Tongue (tissue), 3 donors: ENCODE measurements at places on chromosomes 7 and 10.

DNA sequence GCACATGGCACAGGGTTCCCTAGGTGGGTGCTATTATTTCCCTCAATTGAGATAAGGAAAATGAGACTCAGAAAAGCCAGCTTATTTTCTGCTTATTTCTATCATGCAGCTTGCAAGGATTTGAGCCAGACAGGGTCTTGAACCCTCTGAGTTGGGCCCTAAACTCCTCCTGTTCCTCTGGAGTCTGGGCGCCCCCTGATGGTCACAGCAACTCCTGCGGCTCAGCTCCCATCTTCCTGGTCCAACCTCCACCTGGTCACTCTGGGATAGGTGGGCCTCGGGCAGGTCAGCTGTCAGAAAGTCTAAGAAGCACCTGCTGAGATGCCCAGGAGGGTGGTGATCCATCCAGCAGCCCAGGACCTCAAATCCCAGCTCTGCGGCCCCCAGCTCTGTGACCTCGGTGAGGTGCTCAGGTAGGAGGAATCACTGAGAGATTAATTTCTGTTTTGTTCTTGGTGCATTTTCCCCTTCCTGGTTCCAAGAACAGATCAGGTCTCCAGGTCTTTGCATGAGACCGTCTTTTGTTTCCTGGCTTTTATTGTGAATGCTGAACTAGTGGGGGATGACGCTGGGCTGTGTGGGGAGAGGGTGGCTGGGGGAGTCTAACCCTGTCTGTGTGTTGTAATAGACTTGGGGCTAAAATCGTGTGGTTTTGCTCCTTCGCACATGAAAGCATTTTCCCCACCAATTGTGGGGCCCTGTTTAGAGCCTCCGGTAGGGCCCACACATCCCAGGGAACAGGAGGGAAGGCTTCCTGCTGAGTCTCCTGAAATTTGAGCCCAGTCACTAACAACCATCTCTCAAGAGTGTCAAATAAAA is 32.8 kb downstream of the TMEM130 start:
- DNase-seq = peak; percentile 60

DNA sequence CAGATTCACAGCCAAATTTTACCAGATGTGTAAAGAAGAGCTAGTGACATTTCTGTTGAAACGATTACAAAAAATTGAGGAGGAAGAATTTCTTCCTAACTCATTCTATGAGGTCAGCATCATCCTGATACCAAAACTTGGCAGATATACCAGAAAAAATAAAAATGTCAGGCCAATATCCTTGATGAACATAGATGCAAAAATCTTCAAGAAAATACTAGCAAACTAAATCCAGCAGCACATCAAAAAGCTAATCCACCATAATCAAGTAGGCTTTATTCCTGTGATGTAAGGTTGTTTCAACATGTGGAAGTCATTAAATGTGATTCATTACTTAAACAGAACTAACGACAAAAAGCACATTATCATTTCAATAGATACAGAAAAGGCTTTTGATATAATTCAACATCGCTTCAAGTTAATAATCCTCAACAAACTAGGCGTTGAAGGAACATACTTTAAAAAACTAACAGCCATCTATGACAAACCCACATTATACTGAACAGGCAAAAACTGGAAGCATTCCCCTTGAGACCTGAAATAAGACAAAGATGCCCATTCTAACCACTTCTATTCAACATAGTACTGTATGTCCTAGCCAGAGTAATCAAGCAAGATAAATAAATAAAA is 807.7 kb upstream of the ZWINT start:
- DNase-seq = peak; percentile 17

GRCh38 chr7:43834463-43835251 is 34.7 kb downstream of the MRPS24 start:
- peak; percentile 7 for DNase-seq

- DNase-seq = no peak
These were observed 233.0 kb downstream of the PTN start for GRCh38 chr7:137110535-137110934.

GRCh38 chr7:73418113-73418703 is 15.4 kb upstream of the FZD9 start:
- no peak for DNase-seq

- DNase-seq = no peak
These were observed 33.3 kb upstream of the AP5Z1 start for GRCh38 chr7:4742051-4742573.

- DNase-seq = no peak
These were observed 36.3 kb downstream of the CCM2 start for GRCh38 chr7:45036317-45036716.

DNA sequence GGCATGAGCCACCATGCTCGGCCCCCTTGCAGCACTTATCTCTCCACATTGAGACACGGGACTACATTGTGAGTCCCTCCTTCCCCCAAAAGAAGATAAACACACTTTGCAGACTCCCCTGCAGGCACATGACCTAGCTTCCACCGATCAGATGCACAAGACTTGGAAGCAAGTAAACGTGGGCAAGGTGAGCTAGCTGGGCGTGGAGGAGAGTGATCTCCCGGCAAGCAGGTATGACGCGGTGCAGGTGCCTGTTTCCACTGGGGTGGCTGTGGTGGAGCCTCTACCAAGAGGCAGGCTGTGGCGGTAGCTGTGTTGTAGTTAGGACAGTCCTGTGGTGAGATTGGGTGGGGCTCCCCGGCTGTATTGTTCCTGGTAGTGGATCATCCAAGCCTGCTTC is 7.7 kb upstream of the COMTD1 start:
- DNase-seq = no peak

- DNase-seq = peak; percentile 15
These were observed 261.9 kb downstream of the ARL4A start for GRCh38 chr7:12949060-12949931.

GRCh38 chr10:44390585-44391072 is 5.7 kb upstream of the CXCL12 start:
- DNase-seq = no peak

DNA sequence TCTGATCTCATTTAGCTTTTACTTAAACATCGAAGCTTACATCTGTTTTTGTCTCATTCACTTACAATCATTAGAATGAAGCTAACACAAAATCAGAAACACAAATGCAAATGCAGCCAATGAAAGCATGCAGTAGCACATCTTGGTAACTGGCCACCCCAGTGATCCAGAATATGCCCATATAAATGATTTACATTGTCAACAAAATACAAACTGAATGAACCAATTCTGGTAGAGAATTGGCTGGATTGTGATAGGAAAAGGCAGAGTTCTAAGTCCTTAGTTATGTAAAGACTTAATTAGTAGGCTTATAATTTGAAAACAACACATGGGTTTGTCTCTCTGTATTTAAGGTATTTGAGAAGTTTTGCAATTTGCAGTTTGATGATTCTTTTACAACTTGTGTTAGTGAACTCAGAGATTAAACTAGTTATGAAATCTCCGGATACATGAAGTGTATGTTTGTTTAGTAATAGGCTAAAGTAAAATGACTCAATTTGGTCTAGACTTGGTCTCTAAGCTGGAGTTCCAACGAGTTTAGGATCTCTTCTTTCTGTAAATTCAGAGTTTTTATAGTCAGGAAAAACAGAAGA is 21.2 kb downstream of the TECTB start:
- no peak for DNase-seq

- no peak for DNase-seq
These were observed 136.9 kb upstream of the GPR26 start for GRCh38 chr10:123529146-123529760.

- peak; percentile 42 for DNase-seq
These were observed 43.3 kb upstream of the FMC1 start for GRCh38 chr7:139297795-139298194.

DNA sequence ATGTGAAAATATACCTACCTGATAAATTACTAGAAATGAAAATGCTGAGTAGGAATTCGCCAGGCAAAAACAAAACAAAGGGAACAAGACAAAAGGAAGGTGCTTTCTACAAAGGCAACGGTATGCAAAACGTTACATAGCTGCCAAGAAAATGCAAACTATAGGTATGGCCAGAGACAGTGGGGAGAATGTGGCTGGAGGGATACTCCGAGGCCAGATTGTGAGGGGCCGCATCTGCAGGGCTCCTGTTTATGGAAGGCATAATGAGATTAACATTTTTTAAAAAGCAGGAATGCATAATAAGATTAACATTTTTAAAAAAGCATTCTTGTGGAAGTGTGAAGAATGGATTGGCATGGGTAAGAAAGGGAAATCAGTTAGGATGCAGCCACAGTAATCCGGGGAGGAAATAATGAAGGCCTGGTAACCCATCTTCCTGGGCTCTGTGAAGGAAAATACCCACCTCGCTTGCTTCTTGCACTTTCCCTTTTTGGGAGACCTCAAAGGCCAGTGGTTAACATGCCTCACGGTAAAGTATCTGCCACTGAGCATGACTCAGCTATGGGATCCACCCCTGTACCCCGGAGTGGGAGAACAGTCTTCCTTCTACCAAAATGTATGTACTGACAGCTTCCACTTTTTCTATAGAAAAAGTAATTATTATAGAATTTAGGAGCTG is 145.8 kb upstream of the LRRN3 start:
- no peak for DNase-seq

DNA sequence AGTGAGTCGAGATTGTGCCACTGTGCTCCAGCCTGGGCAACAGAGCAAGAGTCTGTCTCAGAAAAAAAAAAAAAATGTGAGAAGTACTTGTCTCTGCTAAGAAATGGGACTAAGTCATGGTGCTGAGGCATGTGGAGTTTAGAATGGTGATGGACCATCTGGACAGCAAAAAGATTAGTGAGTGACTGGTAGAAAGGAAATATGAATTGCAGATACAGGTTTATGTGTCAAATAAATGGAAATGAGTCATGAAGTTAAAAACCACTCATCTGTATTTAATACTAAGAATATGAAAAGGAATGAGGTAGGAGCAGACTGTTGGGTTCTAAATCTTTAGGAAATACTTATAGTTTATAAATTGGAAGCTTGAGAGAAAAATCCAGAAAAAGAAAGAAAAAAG is 625.7 kb upstream of the ANKRD30A start:
- DNase-seq = no peak

GRCh38 chr7:8560501-8560900 is 127.1 kb downstream of the NXPH1 start:
- peak; percentile 14 for DNase-seq

DNA sequence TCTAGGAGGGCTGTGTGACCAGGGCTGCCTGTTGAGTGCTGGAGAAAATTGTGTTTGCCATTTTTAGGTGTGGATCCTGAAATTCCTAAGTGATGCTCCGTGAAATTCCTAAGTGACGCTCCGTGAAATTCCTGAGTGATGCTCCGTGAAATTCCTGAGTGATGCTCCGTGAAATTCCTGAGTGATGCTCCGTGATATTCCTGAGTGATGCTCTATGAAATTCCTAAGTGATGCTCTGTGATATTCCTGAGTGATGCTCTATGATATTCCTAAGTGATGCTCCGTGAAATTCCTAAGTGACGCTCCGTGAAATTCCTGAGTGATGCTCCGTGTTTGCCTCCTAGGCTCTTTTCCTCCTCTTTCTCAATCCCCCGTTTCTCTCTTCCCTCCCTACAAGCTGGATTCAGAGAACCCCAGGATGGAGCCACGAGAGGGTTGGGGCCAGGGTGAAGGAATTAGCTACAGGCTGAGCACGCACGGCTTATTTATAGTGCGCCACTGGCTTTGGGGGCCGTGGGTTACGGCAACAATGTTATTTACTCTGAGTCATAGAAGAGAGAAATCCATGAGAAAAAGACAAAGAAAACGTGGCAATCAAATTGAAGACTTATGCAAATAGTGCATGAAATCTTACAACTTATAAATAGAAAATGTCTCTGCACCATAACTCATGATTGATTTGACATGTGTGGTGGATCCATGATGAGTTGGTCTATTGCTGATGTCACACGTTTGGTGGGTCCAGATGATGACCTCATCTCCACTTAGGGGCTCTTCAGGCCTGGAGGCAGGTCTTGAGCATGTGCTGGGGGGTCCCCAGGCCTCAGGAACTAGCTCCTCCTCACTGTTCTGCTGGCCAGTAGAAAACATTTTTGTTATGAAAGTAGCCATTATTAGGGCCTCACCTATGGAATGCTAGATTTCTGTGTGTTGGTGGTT is 224.6 kb downstream of the WDR37 start:
- no peak for DNase-seq

DNA sequence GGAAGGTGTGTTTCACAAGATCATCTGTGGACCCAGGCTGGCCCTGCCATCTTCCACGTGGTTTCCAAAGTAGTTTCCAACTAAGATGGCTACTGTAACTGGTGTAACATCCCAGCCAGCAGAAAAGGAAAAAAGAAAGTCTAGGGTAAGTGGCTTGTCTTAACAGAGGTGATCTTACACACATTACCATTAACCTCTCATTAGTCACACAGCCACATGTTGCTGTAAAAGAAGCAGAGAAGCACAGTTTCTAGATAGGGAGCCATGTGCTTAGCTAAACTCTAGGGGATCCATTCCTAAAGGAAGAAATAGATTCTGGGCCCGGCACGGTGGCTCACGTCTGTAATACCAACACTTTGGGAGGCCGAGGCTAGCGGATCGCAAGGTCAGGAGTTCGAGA is 54.3 kb downstream of the ZNF438 start:
- no peak for DNase-seq

GRCh38 chr7:41167836-41168235 is 535.1 kb downstream of the INHBA start:
- DNase-seq = no peak

GRCh38 chr10:91493313-91493712 is 83.2 kb downstream of the HECTD2 start:
- peak; percentile 46 for DNase-seq

DNA sequence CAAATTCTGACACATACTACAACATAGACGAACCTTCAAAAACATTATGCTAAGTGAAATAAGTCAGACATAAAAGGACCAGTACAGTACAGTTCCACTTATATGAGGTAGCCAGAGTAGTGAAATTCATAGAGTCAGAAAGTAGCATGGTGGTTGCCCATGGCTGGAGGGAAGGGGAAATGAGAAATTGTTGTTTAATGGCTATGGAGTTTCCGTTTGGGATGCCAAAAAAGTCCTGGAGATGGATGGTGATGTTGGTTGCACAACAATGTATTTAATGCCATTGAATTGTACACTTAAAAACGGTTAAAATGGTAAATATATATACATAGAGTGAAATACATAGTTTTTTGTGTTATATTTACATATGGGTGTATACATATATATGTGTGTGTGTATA is 2.1 kb upstream of the SLC37A3 start:
- DNase-seq = no peak

- no peak for DNase-seq
These were observed 85.6 kb upstream of the SHH start for GRCh38 chr7:155897758-155898386.

GRCh38 chr7:129160161-129160905 is 15.8 kb downstream of the TSPAN33 start:
- peak; percentile 65 for DNase-seq

GRCh38 chr7:149423449-149424110 is 37.3 kb downstream of the ZNF777 start:
- DNase-seq = peak; percentile 12
